Vagina (tissue), 2 donors: ENCODE measurements at places on chromosomes 12 and 14.

GRCh38 chr14:100711493-100711892 lies 15.2 kb upstream of the DLK1 start:
- no peak for DNase-seq

GRCh38 chr12:116443821-116444589 lies 115.2 kb upstream of the MAP1LC3B2 start:
- no peak for DNase-seq

DNA sequence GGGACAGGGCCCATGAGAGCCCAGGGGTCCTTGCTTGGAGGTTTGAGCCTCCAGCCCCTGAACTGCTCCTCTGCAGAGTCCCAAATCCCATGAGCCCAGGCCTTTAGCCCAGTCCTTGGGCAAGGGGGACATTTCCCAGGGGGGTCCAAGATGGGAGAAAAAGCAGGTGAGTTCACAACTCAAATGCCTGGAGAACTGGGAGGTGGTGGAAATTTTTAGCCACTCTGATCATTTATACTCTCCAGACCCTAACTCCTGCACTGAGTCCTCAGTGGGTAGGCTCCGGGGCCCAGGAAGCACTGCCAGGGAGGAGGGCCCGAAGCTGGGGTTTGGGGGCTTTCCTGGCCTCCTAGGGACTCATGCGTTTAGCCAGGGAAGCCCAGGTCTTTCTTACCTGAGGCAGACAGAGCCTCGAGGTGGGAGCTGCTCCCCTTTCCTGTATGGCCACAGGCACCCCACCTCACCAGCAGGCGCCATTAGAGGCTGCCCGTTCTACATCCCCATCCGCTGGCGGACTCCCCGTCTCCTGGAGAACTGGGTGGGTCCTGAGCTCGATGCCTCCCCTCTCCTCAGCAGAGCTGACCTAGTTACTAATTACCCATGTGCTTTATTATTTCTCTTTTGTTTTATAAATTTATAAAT lies 998 bp downstream of the HNF1A start:
- no peak for DNase-seq

DNA sequence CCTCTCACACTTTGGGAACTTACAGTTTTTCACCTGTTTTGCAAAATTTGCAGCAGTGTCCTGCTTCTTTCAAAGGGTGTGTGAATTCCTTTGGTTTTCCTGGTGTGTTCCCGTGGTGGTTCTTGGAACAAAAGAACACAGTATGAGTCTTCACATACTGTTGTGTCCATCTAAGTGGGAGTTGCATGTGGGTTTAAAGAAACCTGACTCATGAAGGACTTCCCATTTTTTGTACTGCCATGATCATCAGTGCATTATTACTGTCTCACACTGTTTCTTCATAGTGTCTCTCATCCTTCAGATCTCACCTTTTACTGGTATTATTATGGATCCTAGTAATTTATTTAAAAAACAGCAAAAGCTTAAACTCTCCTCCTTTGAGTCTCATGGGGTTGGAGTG lies 3.8 kb upstream of the GZMH start:
- no peak for DNase-seq

- DNase-seq: no peak
Measured at GRCh38 chr14:26414926-26415325, 182.9 kb downstream of the NOVA1 start.

- DNase-seq: no peak
Measured at GRCh38 chr14:60164404-60164711, 840 bp downstream of the DHRS7 start.

DNA sequence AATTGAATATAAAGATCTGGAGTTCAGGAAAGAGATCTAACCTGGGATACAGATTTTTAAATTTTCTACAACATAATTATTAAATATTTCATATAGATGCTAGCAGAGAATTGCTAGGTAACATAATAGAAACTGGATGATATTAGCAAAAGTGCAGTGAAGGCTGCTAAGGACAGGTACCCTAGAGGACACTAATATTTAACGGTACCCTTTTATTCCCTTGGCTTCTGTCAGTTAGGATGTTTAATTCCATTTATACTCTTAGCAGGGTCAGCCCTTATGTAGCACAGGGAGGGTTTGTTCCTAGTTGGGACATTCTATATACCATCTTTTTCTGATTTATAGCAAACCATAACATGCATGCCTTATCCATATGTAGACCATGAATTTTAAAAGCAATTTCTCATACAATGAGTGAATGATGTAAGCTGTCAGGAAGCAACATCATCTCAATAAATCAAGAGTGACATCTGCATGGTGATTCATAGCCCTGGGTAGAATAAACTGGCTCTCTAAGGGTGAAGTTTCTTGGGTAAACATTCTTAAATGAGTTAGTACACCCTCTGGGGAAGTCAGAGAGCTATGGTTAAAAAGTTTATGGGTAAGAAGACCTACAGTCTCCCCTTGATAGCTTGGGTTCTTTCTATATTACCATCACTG lies 404.4 kb upstream of the MGAT4C start:
- no peak for DNase-seq
